ENCODE measurements at places on chromosomes 16 and 17.

- DNase-seq, result no peak
These were observed 628 bp upstream of the ZNF18 start for GRCh38 chr17:11997972-11998233.

- no peak for DNase-seq
These were observed 590.5 kb downstream of the CDH11 start for GRCh38 chr16:64531401-64531800.

DNA sequence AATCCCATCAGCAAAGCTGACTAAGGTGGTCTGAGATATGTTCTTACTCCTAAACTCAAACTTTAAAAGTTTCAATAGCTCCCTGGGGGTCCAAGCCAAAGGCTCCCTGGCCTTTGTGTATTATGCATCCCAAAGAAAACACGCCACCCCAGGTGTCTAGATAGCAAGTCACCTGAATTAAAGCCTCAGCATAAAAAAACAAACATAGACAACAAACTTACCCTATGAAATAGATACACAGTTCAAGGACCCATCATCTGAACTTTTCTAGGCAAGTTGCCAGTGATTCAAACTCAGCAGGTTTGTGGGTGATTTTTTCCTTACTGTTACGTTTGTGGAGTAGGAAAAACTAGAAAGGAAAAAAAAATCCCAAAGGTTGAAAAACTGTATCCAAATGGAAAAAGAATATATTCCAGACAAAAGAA lies 12.5 kb downstream of the CMTM3 start:
- no peak for DNase-seq

GRCh38 chr17:58630883-58631522 lies 60.8 kb downstream of the TEX14 start:
- no peak for DNase-seq

DNA sequence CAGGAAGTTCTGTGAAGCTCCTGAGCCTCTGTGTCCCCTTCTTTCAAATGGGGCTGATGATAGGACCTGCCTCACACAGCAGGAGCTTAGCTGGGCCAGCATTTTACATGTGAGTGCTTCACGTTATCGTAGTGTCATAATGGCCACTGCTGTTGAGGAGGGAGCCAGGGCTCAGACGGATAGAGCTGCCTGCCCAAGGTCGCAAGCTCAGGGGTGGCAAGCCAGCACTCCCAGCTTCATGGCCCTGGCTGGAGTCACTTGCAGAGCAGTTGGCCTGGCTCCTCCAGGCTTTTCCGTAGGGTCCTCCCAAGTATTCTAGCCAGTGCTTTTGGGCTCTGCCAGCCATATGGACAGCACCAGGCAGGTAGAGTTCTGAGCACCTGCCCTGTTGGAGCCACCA lies 115.1 kb downstream of the SOCS1 start:
- DNase-seq, result no peak

GRCh38 chr16:70778901-70779309 lies 22.1 kb downstream of the VAC14 start:
- peak; percentile 66 for DNase-seq

DNA sequence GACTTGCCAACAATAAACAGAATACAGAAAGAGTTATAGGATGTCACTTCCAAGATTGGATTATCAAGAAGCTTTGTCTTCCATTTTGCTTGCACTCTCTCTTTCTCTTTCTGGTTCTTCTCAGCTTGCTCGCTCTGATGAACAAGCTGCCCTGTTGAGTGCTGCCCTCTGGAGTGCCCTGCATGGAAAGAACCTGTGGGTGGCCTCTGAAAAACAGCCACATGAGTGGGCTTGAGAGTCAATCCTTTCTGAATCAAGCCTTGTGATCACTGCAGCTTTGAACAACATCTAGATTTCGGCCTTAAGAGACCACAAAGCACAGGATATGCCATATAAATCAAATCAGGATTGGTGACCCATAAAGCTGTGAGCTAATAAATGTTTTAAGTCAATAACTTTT lies 185.1 kb downstream of the KIF2B start:
- no peak for DNase-seq

GRCh38 chr16:3594316-3595109 lies 16.9 kb downstream of the SLX4 start:
- no peak for DNase-seq

- DNase-seq, result no peak
These were observed 2.9 kb upstream of the SRCIN1 start for GRCh38 chr17:38608648-38609047.

DNA sequence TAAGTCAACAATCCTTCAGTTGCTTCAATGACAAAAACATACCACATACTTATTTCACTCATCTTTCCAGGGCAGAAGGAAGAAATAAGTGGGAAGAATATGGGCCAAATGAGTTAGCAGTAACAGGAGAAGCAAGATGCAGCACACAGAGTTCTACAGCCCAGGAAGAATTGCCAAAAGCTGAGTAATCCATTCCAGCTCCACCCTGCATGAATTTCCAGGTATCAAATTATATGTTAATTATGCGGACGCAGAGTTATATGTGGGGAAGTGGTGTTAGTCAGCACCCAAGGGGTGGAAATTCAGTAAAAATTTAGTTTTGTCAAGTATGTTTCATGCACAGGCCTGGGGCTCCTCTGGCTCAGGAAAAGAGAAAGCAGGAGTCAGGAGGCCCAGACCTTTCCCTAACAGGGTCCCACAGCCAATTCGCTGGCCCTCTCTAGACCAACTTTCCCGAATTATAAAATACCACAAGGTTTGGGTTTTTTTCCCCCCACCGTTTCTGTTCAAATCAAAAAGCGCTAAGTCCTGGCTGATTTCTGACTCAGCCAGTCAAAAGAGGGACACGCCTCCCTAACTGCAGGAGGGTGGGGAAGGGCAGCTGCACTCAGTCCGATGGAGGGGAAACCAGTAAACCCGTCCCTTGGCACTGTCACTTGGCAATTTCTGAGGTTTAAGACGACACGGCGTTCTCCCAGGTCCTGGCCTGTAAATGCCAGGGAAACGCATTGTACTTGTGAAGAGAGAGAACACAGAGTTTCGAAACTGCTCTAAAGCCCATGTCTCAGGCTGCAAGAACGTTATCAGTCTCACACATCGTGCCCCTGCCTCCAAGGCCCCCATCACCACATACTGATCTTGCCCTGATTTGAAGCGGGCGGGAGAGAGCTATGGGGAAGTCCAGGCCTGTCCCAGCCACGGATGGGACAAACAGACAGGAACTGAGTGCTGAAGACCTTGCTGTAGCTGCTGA lies 58.1 kb downstream of the ZFHX3 start:
- peak; percentile 65 for DNase-seq

Measured in AG04449 (cell line).